Gastrocnemius medialis (tissue), 4 donors: ENCODE measurements at places on chromosomes 16 and 17. TPM values are rescaled to one million over a fixed set of nuclear protein-coding genes. Genes with fewer than 3 reads are reported as not detected.
A peak's percentile ranks its signal among the peaks of the same experiment; 100 is the strongest.

DNA sequence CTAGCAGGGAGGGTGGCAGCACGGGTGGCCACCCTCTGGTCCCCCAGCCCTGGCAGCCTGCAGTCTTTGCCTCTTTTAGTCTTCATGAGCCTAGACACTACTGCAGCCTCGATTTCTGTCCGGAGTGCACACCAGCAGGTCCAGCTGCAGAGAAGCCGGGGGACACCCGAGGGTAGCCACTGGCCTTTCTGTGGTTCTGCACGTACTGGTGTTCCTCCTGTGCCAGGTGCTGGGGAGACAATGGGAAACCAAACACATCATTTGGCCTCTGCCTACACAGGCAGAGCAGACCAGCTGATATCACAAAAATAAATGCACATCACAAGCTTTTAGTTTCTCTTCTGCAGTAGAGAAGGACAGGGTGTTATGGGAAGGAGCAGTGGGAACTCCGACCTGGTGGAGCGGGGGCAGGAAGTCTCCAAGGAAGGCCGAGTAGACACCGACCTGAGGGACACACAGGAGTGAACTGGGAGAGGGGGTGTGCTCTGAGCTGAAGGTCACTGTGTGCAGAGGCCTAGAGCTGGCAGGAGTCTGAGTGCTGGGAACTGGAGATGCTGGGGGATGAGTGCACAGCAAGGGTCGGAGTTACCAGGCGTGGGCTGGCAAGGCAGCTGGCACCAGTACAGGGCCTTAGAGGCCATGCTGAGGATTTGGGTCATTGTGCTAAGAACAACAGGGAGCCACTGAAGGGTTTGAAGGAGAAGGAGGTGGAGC is 23.1 kb downstream of the GPT2 start:
- no peak for DNase-seq
- H3K4me3 ChIP-seq: no peak overlapping the region
- H3K27ac ChIP-seq: peak overlapping the region; percentile 55
- H3K36me3 ChIP-seq: peaks cover 11% of the 10 kb centered on the region
- H3K27me3 ChIP-seq: no peaks in the 10 kb centered on the region
- peaks cover 17% of the 10 kb centered on the region for H3K4me1 ChIP-seq

- no peaks in the 10 kb centered on the region for H3K27me3 ChIP-seq
- no peaks in the 10 kb centered on the region for H3K4me1 ChIP-seq
- no peak overlapping the region for H3K27ac ChIP-seq
- H3K36me3 ChIP-seq: no peaks in the 10 kb centered on the region
- no peak for DNase-seq
- no peak overlapping the region for H3K4me3 ChIP-seq
These were observed 99.9 kb downstream of the C17orf67 start for GRCh38 chr17:56733833-56734232.

KRT25 gene
- total RNA-seq: not detected

DNA sequence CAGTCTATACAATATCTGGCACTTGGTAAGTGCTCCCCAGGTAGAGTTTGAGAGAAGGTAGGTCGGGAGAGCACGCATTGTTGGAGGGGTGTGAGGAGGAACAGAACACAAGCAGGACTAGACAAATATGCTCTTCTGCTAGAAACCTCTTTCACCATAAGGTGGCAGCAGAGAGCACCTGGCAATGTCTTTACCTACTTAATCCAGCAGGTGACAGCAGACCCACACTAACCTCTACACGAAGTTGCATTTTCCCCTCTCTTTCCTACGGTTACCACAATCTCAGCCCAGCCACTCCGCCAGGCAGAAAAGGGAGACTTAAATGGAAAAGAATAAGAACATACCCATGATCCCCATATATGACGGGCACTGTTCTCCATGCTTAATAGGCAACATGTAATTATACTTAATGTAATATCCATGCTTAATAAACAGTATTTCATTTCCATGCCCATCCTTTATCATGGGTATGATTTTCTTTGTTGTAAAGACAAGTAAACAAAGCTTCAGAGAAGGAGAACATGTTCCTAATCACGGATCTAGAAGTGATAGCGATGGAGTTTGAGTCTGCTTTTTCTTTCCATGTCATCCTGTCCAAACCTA is 55.1 kb upstream of the CCL2 start:
- DNase-seq: peak; percentile 66
- H3K27ac ChIP-seq: no peak overlapping the region

GRCh38 chr17:39573447-39574298 is 34.0 kb downstream of the NEUROD2 start:
- peak overlapping the region; percentile 73 for H3K4me3 ChIP-seq
- no peaks in the 10 kb centered on the region for H3K4me1 ChIP-seq
- no peaks in the 10 kb centered on the region for H3K36me3 ChIP-seq
- peak overlapping the region; percentile 76 for H3K27ac ChIP-seq

DNA sequence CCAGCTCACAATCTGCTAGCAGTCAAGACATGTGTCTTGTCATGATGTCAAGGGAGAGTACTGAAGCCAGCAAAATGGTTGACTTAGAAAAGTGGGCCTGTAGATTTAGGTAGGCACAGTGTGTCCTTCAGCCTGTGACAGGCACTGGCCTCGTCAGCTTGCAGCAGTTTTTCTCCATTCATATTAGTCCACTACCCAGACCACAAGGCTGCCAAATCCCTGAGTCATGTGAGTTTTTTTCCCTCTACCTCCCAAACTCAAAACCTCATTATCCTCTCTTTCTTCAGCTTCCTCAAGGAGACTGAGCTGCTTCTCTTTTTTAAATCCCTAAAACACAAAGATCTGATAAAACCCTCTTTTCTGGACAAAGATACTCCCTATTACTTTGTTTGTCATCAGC is 102.6 kb upstream of the HS3ST3A1 start:
- no peak overlapping the region for H3K27ac ChIP-seq
- no peaks in the 10 kb centered on the region for H3K4me1 ChIP-seq
- no peaks in the 10 kb centered on the region for H3K27me3 ChIP-seq
- H3K4me3 ChIP-seq: no peak overlapping the region
- DNase-seq: no peak
- H3K36me3 ChIP-seq: no peaks in the 10 kb centered on the region

HS3ST2 gene
- not detected for total RNA-seq

SNX20 gene
- total RNA-seq: 4.0 TPM

CACNG1 gene
- 120 TPM for total RNA-seq

HEATR9 gene
- total RNA-seq: not detected

DNA sequence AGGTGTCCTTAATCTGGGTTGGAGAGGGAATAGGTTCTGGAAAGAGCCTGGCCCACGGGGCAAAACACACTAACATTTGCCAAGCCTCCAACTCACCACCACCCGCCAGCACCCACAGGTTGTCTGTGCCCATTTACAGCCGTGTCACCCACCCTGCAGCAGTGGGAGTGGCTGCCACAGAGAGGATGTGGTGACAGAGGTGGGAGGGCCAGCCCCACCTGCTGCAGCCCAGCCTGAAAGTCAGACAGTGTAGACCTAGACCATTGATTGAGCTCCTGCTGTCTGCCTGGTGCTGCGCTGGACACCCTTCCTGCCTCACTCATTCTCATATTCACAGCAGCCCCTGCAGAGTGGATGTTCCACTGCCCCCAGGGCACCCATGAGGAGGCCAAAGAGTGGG is 44.7 kb downstream of the IL21R start:
- peaks cover 22% of the 10 kb centered on the region for H3K27me3 ChIP-seq
- H3K36me3 ChIP-seq: no peaks in the 10 kb centered on the region
- DNase-seq: no peak
- no peak overlapping the region for H3K27ac ChIP-seq
- H3K4me1 ChIP-seq: no peaks in the 10 kb centered on the region

- peaks cover 21% of the 10 kb centered on the region for H3K4me1 ChIP-seq
- no peak for DNase-seq
- H3K4me3 ChIP-seq: peak overlapping the region; percentile 92
- no peaks in the 10 kb centered on the region for H3K27me3 ChIP-seq
- no peak overlapping the region for H3K27ac ChIP-seq
These were observed 540 bp upstream of the RPL38 start for GRCh38 chr17:74202938-74203337.

NAT9 gene
- total RNA-seq: 7.7 TPM

GRCh38 chr16:165539-166374 is at the start of gene HBM:
TSS of gene HBM (plus strand) at chr16:165978. CDS start at chr16:165998, 20 bp downstream.
- H3K27me3 ChIP-seq: peaks cover 59% of the 10 kb centered on the region
- no peak within 1 kb of the TSS for H3K27ac ChIP-seq
- no peak for DNase-seq
- H3K4me3 ChIP-seq: peak within 1 kb of the TSS; percentile 40

- H3K4me1 ChIP-seq: peaks cover 29% of the 10 kb centered on the region
- H3K27ac ChIP-seq: peak overlapping the region; percentile 66
These were observed 9.2 kb upstream of the CD300A start for GRCh38 chr17:74457146-74457819.

CDT1 gene
- total RNA-seq: 2.5 TPM

- H3K27me3 ChIP-seq: no peaks in the 10 kb centered on the region
- H3K4me3 ChIP-seq: no peak overlapping the region
- peak overlapping the region; percentile 8 for H3K27ac ChIP-seq
- no peaks in the 10 kb centered on the region for H3K36me3 ChIP-seq
- DNase-seq: no peak
These were observed 48.0 kb downstream of the GLG1 start for GRCh38 chr16:74558873-74559272.

IQCK gene
- 8.3 TPM for total RNA-seq

NXN gene
- total RNA-seq: 55.6 TPM

DNA sequence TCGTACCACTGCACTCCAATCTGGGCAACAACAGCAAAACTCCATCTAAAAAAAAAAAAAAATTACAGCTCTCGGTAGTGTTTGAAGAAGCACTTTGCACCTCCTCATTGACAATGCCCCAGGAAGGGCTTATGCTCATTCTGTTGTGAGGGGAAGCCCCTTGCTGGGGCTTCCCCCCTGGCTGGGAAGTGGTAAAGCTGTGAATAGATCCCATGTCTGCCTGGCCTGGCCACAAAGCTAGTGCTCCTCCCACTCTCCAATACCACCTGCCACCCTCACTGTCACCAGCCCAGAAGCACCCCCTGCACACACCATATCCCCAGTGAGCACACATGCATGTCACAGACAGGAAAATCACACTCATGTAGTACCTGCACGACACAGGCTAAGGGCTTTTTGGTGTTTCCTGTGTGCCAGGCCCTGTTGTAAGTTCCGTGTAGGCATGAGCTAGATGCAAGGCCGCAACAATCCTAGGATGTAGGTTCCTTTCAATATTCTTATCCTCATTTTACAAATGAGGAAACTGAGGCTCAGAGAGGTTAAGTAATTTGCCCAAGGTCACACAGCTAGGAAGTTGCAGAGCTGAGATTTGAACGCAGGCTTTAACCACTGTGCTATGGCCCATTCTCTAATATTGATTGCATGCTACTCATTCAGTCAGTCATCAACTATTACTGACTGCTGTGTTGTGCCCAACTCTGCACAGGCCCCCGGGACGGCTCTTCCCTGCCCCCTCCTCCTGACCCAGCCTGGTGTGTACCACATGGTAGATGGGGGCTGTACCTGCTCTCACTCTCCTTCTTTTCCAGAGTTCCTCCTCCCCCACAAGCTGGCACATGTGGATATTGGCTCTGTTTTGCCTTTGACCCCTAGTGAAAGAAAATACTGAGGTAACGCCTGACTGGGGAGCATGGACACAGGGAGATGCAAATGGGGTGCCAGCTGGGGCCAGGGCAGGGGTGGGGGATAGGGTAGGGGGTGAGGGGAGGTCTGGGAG is 11.9 kb upstream of the COL1A1 start:
- H3K36me3 ChIP-seq: no peaks in the 10 kb centered on the region
- H3K27ac ChIP-seq: no peak overlapping the region
- H3K27me3 ChIP-seq: peaks cover 20% of the 10 kb centered on the region
- H3K4me3 ChIP-seq: no peak overlapping the region
